ENCODE measurements at places on chromosomes 1 and 21.

- no peak for DNase-seq
These were observed 82.7 kb downstream of the BCAR3 start for GRCh38 chr1:93598861-93599439.

DNA sequence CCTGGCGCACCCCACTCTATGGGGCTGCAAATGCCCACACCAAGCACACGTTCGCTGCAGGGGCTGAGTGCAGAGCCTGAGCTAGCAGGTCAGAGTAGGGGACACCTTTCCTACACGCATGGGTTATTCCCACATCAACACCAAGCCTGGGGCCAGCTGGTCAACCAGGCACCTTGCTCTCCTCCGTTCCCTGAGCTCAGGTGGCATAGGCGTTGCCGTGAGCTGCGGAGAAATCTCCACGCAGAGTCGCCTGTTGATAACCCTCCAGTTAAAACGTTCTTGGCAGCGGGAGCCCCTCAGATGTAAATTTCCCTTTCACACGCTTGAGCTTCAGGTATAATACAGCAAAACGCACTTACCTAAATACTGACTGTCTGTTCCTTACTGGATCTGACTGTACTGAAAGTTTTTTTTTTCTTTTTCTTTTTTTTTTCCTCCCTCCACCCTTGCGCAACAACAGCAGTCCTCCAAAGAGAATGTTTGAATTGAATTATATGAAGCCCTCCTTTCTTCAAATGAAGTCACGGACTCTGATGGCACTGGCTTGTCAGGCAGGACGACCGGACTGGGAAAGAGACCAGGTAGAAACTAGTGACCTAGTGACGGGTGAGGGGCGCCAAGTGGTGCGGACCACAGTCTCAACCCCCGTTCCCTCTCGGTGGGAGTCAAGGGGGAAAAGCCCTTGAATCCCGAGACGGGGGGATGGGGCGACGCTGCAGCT, 2.1 kb downstream of the BRINP3 start:
- no peak for DNase-seq

- DNase-seq: no peak
These were observed at the start of gene KPRP for GRCh38 chr1:152757747-152758146. KPRP (plus strand) TSS chr1:152758025; CDS start chr1:152759589, 1,564 bp downstream.

DNA sequence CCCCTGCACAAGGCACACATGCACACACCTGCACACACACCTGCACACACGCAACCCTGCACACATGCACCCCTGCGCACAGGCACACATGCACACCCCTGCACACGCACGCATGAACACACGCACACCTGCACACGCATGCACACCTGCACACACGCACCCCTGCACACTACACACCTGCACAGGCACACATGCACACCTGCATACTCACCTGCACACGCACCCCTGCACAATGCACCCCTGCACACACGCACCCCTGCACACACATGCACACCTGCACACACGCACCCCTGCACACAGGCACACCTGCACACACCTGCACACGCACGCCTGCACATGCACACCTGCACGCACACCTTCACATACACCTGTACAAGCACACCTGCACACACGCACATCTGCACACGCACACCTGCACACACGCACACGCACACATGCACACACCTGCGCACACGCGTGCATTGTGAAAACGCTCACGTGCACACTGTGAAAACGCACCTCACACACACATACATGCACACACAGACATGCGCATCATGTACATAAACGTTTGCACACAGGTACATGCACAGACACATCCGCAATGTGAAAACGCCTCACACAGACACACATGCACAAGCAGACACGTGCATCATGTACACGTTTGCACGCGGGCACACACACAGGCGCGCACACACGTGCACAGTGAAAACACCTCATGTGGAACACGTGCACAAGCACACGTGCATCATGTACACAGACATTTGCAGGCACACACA, 8.2 kb downstream of the DVL1 start:
- no peak for DNase-seq

GRCh38 chr1:70361727-70362398, 7.3 kb upstream of the ANKRD13C start:
- DNase-seq: no peak

GRCh38 chr1:101167891-101168290, 68.9 kb upstream of the S1PR1 start:
- no peak for DNase-seq

- DNase-seq: no peak
These were observed 101.5 kb downstream of the ACTL8 start for GRCh38 chr1:17856496-17857108.

DNA sequence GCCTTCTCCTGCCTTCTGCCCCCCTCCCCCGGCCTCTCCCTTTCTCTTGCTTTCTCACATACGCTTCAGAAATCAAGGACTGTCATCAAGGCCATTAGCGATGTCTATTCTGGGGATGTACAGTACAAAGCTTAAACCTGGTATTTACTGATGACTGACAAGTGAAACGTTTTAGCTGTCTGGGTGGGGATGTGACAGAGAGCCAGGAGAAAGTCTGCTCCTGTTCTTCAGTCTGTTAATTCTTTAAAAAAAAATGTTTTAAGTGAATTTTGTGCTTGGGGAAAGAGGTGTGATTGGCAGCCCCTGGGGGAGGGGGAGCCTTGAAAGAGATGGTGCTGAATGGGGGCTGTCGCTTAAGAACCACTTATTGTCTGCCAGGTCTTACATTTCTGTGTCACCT, 283.0 kb upstream of the PLXNA2 start:
- DNase-seq: no peak

GRCh38 chr1:217983051-217983375, 302.1 kb upstream of the RRP15 start:
- DNase-seq: no peak

DNA sequence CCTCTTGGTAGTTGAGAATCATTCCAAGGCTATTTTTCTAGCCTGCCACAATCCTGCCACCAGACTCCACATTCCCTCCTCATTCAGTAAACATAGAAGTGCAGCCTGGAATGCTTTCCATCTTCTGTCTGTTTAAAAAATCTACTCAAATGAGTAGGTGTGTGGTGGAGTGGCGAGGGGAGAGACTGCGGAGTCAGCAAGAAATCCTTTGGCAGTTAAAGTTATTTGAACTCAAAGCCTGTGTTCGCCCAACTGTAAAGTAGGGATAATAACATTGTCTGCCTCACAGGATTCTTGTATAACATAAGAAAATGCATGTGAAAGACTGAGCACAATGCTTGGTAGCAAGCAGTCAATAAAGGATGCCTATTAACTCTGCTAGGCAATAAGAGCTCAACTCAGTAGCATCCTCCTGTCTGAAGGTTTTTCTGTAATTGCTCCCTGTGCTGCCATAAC, 22.2 kb upstream of the DPT start:
- DNase-seq: no peak

DNA sequence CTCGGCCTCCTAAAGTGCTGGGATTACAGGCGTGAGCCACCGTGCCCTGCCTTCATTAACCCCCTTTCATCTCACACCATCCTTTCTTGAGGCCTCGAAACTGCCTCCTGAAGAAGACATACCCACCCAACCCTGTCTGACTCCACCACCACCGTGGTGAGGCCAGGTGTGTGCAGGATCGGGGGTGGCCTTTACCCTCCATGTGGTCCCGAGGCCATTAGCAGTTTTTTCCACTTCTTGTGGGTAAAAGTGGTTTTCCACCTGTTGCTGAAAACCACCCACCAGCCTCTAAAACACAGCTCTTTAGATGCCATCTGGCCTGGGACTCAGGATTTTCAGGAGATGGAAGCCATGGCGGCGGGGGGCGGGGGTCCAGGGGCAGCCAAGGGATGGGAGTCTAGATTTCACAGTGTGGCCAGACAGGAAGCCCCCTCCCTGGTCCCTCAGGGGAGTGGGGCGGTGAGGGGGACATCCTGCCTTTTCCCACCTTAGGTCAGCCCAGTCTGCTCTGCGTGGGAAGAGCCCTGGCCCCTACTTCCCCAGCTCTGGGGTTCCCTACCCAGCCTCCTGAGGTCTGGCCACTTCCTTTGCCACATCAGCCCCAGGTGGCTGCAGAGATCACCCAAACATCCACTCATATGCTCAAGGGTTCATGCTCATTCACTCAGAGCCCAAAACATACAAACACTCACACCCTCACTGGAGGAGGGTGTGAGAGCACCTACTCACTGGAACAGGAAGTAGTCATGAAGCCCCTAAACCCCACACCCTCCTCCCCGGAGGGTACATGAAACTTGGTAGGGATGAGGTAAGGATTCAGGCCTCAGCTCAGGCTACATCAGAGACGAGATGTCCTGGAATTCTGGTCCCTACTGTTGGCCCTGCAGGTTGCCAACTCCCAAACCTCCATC, 2.3 kb downstream of the FGR start:
- peak; percentile 38 for DNase-seq

DNA sequence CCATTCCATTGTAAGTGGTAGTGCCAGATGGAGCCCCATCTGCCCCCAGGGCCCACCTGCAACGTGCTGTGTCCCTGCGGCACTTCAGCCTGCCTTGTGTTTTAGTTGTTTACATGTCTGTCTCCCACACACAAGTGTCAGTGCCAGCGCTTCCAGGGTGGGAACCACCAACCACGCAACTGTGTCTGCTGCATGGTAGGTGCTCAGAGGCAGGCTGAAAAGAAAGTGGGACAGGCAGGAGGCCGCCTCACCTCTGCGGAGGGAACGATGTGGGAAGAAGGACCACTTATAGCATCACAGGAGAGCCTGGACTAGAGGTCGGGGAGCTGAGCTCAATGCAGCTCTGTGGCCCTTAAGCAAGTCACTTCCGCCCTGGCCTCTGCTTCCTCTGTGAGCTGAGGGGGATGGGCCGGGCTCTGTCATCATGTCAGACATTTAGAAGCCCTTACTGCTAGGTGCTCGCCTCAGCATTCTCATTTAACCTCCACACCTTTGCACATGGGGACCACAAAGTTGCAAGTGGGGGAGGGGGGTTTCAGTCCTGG, 17.9 kb downstream of the SLC9A1 start:
- DNase-seq: peak; percentile 79

Measured in stimulated activated CD4-positive, alpha-beta T cell treated with anti-CD3 and anti-CD28 coated beads, Interleukin-4, amount 100 ng/mL, for 1 hour (primary cell).